Stimulated activated CD4-positive, alpha-beta T cell treated with anti-CD3 and anti-CD28 coated beads, Interleukin-4, amount 100 ng/mL, for 1 hour (primary cell): ENCODE measurements at places on chromosomes 13 and 19.

GRCh38 chr19:45763691-45764294 lies 5.3 kb downstream of the SIX5 start:
- no peak for DNase-seq

DNA sequence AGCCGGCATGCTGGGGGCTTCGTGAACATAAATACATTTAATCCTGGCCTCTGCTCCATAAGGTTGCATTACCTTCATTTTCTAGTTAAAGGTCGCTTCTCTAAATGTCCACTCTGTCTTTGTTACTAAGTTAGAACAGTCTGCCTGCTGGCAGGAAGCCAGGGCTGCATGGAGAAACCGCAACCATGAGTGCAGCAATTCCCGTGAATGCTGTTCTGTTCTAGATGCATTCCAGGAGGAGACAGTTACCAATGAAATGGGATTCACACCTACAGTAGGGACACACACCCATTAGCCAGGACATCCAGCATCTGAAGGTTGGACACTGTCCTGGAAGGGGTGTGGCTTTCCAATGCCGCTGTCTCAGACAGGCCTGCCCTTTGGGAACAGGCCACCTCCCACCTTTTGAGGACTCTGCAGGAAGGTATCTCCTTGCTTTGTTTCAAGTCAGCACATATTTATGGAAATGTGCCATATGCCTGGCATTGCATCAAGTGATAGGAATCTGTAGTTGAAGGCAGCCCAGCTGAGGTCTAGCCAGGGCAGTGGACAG lies 129.7 kb downstream of the SLC7A1 start:
- DNase-seq = no peak

GRCh38 chr13:26228096-26228495 lies 6.0 kb upstream of the RNF6 start:
- no peak for DNase-seq

GRCh38 chr13:41809962-41810361 lies 150.9 kb downstream of the VWA8 start:
- DNase-seq = no peak

DNA sequence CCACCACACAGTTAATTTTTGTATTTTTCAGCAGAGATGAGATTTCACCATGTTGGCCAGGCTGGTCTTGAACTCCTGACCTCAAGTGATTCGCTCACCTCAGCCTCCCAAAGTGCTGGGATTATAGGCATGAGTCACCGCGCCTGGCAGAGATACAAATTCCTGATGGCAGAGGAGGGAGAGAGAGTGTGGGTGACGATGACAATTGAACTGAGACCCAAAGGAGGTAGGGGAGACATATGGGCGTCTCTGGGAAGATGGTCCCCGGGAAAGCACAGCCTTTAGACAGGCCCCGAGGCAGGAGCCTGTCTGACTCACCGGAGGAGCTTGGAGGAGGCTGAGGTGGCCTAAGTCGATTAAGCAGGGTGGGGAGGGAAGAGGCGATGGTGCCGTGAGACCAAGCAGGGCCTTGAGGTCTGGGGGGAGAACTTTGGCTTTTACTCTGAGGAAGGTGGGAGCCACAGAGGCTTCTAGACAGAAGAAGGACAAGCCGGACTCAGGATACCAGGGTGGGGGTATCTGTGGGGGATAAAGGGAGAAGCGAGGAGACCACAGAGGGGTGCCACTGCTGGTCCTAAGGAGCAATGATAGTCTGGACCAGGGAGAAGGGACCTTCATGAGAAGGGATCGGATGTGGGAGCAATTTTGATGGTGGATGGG lies 38.2 kb downstream of the ARRDC2 start:
- DNase-seq = peak; percentile 26

GRCh38 chr19:2049741-2050348 lies 1.2 kb downstream of the MKNK2 start:
- DNase-seq = peak; percentile 59

- DNase-seq = no peak
Observed at GRCh38 chr19:35171730-35172129, 17.2 kb downstream of the FXYD5 start.

DNA sequence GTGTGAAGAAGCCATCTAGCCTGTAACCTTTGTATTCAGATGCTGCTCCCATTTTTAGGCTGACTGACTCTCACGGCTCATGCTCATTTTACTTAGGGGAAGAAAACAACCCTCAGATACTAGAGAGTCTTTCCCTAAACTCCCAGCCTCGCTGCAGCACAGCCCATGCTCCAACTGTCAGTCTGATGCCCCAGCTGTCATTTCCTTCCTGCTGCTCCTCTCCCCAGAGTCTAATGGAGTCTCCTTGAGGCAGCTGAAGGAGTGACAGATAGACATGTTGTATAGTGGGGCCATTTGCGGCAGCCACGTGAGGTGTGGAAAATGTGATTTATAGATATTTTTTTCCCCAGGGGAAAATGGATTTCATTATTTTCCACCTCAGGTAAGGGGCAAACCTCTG lies 59.2 kb upstream of the OLFM4 start:
- DNase-seq = no peak

DNA sequence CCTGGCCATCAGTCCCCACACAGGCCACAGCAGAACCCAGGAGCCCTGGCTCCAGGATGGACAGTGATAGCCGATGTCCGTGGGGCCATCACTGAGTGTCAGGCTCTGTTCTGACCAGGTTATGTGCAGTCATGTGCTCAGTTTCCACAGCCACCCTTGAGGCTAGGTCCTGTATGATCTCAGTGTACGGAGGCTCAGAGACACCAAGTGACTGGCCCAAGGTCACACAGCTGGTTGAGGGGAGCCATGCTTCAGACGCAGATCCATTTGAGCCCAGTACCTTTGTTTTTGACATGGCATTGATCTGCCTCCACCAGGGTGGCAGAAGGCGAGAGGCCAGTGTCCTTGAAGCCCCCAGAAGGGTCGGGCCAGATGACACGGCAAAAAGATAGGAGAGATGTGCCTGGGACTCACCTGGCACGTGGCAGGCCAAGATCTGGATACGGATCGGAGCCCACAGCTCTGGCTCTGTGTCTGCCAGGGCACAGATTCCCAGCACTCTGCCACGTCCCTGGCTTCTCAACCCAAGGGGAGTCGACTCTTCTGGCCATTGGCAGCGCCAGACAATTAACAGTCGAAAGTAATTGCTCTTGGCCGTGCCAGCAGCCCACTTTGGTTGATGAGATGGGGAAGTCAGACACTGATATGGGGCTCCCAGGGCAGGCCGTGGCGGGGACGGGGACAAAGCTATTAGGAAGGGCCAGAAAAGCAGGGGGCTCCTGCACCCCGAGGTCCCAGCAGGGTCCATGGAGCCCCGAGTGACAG lies 15.6 kb downstream of the EVI5L start:
- DNase-seq = no peak

GRCh38 chr19:31527443-31527842 lies 178.2 kb upstream of the TSHZ3 start:
- no peak for DNase-seq

- no peak for DNase-seq
Observed at GRCh38 chr13:32381539-32381938, 46.4 kb downstream of the N4BP2L1 start.

DNA sequence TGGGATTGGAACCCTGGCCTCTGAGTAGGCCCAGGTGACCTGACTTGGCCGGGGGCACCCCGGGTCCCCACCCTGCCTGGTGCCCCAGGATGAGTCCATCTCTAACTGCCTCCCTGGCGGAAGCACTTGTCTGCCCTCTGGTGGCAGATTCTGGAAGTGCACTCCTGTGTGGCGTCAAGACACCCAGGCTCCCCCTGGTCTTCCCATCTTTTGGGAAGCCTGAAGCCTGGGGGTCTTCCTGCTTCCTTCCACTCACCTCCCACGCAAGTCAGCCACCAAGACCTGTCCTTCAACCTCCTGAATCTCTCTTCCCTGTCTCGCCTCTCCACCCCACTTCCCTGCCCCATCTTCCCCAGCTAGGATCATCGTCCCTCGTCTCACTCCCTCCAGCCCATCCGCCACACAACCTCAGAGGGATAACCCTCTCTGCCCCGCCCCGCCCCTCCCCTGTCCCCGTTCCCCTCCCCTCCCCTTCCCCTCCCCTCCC lies 7.4 kb downstream of the RABAC1 start:
- peak; percentile 90 for DNase-seq

GRCh38 chr19:42424345-42424707 lies 2.9 kb downstream of the LIPE start:
- no peak for DNase-seq

GRCh38 chr13:28534210-28534609 lies 39.3 kb upstream of the FLT1 start:
- no peak for DNase-seq

DNA sequence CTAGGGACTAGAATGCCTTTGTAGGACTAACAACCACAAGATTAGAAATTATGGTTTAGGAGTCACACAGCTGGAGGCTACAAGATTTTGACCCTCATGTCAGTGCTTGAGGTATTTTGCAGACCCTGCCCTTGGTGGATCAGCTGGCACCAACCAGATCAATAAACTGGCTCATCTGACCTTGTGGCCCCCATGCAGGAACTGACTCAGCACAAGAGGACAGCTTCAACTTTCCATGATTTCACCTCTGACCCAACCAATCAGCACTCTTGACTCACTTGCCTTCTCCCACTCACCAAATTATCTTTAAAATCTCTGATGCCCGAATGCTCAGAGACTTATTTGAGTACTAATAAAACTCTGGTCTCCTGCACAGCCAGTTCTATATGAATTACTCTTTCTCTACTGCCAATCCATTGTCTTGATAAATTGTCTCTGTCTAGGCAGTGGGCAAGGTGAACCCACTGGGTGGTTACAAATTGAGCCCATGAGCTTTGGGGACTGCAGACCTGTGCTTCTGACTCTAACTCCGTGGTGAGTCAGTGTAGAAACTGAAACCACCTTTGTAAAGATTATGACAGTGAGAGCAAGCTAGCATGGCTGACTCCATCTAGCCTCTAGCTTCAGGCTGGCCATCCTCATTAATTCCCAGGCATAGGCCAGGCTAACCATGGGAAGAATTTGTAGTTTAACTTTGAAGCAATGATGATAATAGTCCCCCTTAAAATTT lies 33.9 kb upstream of the CEACAM8 start:
- DNase-seq = no peak

DNA sequence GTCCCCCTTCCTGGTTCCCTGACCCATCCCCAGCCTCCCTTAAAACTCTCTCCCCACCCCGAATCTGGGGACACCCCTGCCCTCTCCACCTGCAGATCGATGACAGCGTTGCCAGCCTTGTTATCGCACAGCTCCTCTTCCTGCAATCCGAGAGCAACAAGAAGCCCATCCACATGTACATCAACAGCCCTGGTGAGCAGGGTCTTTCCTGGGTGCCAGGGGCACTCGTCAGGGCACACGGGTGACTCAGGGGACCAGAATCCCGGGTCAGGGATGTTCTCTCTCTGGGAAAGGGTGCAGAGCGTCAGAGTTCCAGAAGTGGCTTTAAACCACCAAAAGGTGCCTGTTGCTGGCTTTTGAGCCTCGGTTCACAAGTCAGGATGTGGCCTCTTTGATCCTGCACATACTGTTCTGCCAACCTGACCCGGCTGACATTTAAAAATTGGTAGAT lies 1.0 kb downstream of the CLPP start:
- DNase-seq = peak; percentile 11

GRCh38 chr19:10201176-10201575 lies 6.4 kb upstream of the DNMT1 start:
- DNase-seq = no peak
